Stimulated activated CD8-positive, alpha-beta memory T cell treated with anti-CD3 and anti-CD28 coated beads, Interleukin-15, amount 100 ng/mL, for 48 hours (primary cell): ENCODE measurements at places on chromosomes 2 and 18.

- DNase-seq: no peak
Observed at GRCh38 chr2:155944218-155944617, 388.3 kb downstream of the NR4A2 start.

GRCh38 chr2:60735496-60736250 is 20.4 kb upstream of the PAPOLG start:
- peak; percentile 8 for DNase-seq

DNA sequence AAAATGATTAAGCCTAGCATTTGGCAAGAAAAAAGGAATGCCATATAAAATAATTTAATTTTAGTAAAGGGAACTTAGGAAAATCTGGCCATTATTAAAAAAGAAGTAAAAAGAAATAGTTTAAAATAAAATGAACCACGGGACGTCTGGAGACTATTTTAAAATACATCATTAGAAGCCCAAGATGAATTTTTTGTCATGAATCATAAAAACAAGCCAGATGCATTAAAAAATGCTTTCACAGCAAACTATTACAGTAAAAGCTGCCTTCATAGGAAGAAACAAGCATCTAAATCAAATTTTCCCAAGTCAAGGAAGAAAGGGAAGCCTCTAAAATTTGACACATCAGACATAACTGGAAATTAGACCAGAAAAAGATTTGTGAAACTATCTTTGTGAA is 33.0 kb downstream of the COL5A2 start:
- DNase-seq: no peak

GRCh38 chr2:164044622-164045021 is 308.8 kb upstream of the FIGN start:
- DNase-seq: no peak

GRCh38 chr2:112665113-112665780 is 19.5 kb downstream of the SLC20A1 start:
- no peak for DNase-seq

- DNase-seq: no peak
Observed at GRCh38 chr2:96520231-96520630, 15.1 kb upstream of the NEURL3 start.

DNA sequence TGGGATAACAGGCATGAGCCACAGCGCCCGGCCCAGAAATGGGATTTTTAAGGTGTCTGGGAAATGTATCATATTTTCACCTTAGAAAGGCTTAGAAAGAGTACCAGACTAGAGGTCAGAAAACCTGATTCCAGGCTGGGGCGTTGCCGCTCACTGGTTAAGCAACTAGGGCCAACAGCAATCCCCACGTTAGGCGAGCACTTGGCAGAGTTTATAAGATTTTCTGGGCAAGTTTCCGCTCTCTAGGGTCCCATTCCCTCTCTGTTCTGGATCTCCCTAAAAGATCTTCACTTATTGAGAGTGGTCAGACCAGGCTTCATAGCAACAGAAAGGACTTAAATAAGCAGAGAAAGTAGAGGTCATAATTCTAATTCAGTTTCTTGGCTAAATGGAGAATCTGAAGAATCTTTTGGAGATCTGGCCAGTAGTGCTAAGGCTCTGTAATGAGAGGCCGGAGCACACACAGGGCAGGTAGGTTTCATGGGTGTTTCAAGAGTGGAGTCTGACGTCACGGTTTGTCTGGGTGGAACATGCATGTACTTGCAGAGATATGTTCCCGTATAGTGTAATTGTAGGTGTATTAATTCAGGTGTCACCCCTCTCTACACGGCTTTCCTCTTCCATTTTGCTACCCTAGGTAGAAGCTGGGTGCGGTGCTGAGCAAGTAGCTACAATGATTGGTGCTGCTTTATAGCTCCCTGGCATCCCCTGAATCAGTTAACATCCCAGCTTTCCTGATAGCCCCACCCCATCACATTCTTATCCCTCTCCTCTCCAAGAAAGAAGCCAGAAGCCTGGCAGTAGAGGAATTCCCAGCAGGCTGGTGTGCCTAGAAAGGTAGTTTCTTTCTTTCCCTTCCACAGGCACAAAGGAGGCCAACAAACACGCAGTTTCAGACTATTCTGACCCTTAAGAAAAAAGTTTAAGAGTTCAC is 4.4 kb upstream of the SMAD7 start:
- no peak for DNase-seq
